ENCODE measurements at places on chromosomes 1 and 21.

DNA sequence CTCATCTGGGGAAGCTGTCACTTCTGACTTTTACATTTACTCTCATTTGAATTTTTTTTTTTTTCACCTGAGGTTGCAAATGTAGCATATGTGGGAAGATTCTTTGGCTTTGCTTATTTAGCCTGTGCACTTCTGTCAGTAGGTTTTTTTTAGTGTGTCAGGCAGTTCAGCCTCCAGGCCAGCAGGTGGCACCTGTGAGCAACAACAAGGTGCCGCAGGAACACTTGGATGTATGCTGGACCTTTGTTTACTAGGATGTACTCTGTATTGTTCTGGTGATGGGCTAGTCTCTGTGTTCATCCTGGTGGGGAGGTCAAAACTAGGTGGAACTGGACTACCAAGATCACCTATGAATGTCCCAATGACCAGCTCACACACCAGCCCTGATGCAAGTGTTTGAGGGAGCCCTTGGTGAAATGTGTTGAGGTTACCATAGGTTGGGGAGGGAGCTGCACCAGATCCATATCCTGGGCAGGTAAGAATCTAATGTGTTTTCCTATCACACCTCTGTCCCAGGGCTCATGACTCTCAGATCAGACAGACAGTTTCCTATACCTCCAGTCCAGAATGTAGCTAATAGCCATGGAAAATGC, 618.2 kb downstream of the BRINP3 start:
- peak; percentile 3 for DNase-seq

GRCh38 chr1:243587823-243588560, 262.1 kb downstream of the AKT3 start:
- no peak for DNase-seq

DNA sequence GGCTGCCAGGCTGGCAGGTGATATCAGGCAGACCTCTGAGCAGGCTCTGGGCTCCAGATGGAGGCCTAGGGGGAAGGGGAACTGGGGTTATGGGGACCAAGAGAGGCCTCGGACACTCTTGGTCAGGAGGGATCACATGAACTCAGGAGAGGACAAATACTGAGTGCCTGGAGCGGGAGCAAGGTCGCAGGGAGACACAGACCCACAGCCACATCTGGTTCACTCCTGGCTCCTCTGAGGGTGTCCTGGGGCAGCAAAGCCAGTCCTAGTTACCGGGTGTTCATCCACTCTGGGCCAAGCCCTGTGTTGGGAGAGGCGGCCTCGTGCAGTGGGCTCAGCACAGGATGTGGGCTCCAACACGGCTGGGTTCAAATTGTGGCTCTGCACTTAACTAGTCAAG, 239.0 kb downstream of the PTPRU start:
- no peak for DNase-seq

DNA sequence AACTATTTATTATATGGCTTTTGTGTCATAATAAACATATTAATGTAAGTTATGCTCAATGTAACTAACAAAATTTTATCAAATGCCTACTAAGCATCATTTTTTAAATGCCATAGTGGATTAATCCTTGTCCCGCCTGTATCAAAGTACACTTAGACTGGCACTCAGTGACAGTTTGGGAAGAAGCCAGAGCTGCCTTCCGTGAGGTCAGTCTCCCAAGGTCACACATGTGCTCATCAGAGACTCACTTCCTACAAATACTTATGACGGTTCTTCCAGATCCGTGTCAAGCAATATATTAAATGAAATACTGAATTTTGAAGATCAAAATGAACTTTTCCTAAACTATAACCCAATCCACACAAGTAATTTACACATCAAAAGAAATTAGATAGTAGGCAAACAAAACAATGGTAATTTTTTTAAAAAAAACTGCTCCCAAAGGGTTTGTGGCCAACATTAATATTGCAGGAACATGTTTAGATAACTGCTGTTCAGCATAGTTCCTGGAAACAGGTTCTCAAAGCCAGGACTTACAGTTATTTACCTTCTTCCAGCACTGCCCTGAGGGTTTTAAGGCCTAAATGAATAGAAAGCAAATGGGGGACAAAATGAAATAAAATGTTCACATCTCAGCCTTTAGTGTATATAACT, 27.2 kb downstream of the WLS start:
- no peak for DNase-seq

GRCh38 chr1:58722967-58723366, 23.1 kb upstream of the MYSM1 start:
- DNase-seq: no peak

DNA sequence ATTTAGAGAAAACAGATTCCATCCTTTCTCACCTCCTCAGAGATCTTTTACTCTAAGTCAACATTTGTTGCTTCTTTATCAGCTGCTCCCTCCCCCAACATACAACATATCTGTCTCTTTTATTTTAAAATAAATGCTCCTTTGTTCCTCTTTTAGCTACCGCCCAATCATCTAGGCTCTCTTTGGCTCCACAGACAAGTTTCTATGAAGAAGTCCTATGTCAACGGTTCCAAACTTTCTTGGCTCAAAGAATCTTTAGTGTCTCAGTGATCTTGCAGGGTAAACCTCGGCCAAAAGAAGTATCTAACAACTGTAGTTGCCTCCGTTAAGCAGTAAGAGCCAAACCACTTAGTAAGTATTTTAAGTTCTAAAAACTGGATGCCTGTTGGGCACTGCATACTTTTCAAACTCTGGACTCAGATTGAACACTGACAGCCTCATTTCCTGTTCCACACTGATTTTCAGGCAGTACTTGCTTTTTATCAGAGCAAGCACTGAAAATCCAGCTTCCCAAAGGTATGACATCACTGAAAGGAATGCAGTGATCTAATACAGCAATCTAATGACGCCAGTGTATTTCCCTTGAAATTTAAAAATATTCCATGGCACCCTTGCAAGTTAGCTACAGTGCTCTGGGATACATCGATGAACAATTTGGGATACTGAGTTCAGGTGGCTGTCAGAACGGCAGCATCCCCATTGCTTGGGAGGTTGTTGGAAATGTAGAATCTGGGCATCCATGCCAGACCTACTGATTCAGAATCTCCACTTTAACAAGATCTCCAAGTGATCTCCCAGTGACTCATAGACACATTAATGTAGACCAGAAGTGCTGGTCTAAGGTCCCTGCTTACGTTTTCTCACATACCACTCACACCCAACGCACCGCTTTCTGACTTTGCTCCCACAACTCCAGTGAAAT, 26.8 kb downstream of the EGLN1 start:
- no peak for DNase-seq

GRCh38 chr1:239361403-239361802, 25.0 kb upstream of the CHRM3 start:
- no peak for DNase-seq

DNA sequence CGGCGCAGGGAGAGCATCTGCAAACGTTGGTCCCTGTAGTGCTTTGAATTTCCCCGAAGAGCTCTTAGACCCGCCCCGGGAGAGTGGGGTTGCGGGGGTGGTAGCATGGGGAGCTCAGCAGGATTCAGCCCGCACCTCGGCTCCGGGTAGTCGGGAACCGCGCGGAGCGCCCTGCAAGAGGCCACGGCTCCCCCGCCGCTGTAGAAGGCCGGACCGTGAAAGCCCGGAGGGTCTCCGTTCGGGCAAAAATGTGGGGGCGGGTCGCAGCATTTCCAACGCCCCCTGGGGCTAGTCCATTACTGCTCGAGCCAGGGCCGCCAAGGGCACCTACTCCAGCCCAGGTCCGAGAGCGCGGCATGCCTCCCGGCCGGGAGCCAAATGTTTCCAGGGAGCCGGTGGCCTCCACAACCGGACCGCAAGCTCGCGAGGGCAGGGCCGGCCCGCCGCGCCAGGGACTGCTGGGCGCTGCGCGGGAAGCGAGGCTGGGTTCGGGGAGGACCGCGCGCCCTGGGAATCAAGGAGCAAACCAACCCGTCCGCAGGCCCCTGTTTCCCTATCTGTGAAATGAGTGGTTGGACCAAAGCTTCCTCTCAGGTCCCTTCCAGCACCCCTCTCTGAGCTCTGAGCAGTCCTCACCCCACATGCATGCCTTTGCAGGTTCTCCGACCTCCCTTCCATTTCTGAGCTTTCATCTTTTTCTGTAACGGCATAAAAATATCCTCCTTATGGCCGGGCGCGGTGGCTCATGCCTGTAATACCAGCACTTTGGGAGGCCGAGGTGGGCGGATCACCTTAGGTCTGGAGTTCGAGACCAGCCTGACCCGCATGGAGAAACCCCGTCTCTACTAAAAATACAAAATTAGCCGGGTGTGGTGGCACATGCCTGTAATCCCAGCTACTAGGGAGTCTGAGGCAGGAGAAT, 775 bp upstream of the TMEM63A start:
- DNase-seq: peak; percentile 31

DNA sequence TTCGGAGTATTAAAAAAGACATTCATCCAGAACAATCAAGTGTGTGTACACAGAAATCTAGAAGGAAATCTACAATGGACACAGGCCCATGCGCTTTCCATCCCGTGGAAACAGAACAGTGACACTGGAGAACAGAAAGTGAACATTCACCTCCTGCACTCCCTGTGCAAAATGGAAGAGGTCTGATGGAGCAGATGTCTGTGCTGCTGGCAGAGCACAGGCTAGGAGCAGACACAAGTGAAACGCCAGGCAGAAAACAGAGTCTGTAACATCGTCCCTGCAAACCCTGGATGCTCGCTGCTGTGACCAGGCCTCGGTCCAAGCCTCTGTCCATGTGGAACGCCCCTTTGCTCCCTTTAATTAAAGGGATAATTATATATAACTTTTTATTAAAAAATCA, 36.1 kb downstream of the SLC45A1 start:
- no peak for DNase-seq

DNA sequence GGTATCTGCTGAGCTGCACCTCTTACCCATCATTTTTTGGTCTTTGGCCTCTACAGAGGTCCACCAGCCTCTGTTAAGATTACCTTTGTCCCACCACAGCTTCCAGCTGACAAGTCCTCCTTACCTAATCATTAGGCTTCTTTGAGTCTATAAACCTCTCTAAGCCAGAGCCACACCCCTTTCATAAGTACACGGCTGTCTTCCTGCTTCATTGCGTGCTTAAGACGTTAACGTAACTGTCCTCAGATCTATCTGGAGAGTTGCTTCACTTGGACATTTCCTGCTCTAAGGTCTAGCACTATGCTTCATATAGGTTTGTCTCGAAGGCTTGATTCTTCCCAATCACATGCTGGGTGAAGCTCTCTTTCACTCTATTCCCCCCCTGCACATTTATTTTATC, 71.0 kb upstream of the CACHD1 start:
- DNase-seq: no peak

DNA sequence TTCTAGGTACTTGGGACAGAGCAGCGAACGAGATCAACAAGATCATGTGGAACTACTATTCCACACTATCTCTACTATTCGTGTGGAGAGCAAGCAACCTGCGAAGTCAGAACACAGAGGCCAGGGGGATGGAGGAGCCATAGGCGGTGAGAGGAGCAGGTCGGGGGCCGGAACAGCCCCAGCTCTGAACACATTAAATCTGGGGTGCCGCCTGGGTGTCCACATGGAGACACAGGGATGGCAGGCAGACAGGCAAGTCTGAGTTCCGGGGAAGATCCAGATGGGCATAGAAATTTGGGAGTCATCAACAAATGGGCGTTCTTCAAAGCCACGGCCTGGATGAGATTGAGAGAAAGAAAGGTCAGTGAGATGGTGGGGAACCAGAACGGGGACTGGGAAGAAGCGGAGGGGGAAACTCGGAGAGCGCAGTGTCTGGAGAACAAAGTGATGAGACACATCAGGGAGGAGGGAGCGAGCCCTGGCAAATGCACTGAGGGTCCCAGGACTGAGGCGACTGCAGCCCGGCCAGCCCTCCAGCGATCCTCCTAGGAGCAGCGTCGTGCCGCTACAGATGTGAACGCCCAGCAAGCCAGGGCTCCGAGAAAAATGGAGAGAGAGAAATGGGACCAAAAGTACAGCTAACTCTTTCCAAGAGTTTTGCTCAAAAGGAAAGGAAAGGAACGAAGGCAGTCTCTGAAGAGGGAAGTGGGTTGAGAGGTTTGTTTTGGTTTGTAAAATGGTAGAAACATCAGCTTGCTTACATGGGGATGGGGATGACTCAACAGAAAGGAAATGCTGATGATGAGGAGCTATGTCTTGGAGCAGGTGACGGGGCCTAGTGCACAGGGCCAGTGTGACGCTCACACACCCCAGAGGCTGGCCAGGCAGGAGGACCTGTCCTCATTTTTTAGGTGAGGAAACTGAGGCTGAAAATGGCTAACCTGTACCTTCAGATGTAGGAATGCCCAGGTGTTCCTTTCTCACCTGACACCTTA, 84.5 kb downstream of the GLIS1 start:
- no peak for DNase-seq

DNA sequence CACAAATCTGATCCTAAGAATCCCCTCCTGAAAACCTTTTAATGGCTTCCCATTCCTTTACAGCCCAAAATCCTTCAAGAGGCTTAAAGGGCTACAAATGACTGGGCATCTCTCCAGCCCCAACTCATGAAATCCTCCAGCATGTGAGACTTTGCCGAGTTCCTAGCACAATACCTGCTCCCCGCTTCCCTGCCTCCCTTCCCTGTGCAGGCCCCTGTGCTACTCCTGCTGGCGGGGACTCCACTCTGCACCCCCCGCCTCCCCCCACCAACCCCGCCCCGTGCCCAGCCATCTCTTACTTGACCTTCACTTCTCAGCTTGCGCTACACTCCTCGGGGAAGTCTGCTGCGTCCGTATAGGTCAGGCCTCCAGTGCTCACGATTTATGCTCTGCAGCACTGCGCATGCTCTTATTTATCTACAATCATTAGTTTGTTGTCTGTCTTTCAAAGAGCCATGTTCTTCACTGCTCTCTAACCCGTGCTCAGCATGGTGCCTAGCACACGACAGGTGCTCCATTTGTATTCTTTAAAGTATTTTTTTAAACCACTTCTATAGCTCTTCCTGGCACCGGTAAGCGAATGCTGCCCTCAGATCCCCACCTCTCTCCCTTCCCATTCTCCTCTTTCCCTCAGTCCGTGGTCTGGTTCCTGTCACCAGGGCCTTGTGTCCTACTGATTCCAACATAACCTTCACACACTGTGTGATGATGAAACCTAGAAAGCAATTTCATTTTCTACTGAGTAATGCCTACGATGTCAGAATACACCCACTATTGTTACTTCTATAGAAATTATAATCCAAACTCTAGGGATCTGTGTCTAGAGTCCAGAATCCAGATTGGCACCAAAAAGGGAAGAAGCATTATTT, 37.5 kb upstream of the PLA2G2C start:
- DNase-seq: no peak
